Endothelial cell (in vitro differentiated cells): ENCODE measurements at places on chromosomes 12 and 14. TPM values are rescaled to one million over a fixed set of nuclear protein-coding genes. Genes with fewer than 3 reads are reported as not detected.

- no peak for DNase-seq
Measured at GRCh38 chr12:70907412-70907811, 13.1 kb downstream of the PTPRR start.

- DNase-seq: no peak
Measured at GRCh38 chr12:18462442-18462841, 201.1 kb downstream of the PIK3C2G start.

- DNase-seq: no peak
Measured at GRCh38 chr14:92556255-92556741, 42.7 kb downstream of the RIN3 start.

The OAS1 gene
- total RNA-seq: 0.56 TPM

The SSTR1 gene
- 0.21 TPM for total RNA-seq

GRCh38 chr14:72155379-72155993 is 223.3 kb downstream of the RGS6 start:
- DNase-seq: no peak

DNA sequence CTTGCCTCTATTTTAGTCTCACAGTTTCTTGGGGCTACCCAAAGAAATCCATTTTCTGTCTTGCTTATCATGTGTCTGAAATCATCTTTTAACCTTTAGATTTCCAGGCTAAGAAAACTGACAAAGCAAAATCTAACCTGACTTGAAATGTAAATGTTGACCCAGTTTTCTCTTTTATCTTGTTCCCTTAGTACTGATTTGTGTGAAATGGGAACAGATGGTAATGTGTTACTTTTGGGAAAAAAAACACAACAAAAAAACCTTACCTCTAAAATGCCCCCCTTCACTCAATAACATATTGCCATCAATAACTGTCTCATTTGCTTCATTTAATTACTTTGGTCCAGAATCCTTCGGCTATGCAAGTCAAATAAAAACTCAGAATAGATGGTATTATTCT is 383.2 kb upstream of the DCN start:
- no peak for DNase-seq

DNA sequence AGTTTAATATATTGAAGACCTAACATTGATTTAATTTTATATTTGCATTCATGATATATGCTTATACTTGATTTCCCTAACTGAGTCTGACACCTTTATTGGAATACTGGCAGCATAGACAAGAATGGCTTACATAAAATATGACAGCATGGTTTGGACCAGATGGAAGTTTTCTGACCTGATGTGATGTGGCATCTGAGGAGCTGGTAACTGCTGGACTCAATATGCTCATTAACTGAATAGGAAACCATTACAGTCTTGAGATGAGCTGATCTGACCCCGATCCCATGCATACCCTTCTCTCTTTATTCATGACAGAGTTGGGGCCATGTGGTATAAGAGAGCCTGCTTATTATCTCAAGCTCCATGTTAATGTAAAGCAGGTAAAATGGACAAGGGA is 604.8 kb upstream of the SEL1L start:
- DNase-seq: no peak

The NTN4 gene
- 0.13 TPM for total RNA-seq

The GLI1 gene
- total RNA-seq: 0.77 TPM

The MYF5 gene
- total RNA-seq: not detected

DNA sequence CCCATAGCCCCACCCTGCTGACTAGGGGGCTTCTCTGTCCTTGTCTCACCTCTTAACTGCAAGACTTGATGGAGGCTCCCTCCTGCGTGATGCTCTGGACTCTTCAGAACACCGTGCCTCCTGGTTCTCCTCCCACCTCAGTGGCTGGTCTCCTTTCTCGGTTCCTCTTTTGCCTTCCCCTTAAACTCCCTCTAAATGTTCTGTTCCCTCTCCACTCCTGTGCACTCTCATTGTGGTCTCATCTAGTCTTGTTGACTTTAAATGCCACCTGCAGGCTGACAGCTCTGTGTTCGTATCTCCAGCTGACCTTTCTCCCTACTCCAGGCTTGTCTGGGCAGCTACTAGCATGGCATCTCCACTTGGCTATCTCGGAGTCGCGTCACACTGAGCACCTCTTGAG is 28.3 kb downstream of the DYNC1H1 start:
- no peak for DNase-seq
